ENCODE measurements at places on chromosomes 2 and 18.
A peak's percentile ranks its signal among the peaks of the same experiment; 100 is the strongest.

DNA sequence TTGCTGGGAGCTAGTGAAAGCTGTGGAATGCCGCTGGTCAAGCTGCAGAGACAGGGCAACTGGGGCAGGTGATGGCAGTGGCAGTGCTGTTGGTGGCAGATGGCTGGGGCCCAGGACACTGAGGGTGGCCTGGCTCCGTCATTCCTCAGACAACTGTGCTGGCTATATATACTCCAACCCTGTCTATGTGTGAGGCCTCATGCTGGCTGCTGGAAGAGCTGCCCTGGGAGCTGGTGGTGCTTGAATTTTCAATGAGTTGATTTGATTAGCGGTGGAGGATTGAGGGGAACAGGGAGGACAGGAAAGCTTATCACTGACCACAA is 66.5 kb upstream of the TMEM200C start:
- no peak for DNase-seq

GRCh38 chr2:232288489-232289030 is 90.0 kb upstream of the ALPP start:
- no peak for DNase-seq

DNA sequence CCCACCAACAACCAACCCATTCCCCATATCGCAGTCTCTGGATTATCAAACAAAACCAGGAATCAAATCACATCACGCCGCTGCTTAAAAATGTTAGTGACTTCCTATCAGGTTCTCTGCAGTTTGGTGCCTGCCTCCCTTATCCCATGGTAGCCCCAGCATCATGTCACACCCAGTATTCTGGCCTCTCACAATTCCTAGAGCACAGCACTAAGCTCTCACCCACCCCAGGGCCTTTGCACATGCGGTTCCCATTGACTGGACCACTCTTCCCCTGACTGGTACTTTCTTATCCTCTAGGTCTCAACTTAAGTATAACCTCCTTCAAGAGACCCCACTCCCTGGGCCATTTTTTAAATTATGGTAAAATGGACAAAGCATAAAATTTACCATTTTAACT is 12.8 kb downstream of the ATP8B1 start:
- no peak for DNase-seq

- DNase-seq = no peak
Observed at GRCh38 chr2:43251171-43251731, 24.8 kb upstream of the ZFP36L2 start.

- no peak for DNase-seq
Observed at GRCh38 chr18:66647671-66648070, 43.8 kb upstream of the CDH19 start.

DNA sequence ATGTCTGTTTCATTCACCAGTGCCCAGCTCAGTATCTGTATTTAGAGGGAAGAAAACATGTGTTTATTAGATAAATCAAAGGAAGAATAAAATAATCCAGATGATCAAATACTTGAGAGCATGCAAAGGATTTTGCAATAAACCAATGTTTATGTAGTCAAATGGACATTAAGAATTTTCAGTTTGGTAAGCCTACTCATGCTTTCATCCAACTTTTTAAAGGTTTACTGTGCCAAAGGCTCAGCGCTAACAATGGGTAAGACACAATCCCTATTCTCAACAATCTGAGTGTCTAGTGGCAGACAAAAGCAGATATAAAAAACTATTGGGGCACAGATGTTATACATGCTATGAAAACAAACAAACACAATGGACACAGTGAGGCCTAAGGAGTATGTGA is 26.3 kb downstream of the GRB14 start:
- DNase-seq = no peak

GRCh38 chr2:110106642-110107041 is 9.0 kb downstream of the MALL start:
- no peak for DNase-seq

GRCh38 chr2:162073888-162074631 is at the start of gene DPP4:
TSS of gene DPP4 (minus strand) at chr2:162074215. CDS start at chr2:162073981, 234 bp downstream.
- DNase-seq = peak; percentile 71

DNA sequence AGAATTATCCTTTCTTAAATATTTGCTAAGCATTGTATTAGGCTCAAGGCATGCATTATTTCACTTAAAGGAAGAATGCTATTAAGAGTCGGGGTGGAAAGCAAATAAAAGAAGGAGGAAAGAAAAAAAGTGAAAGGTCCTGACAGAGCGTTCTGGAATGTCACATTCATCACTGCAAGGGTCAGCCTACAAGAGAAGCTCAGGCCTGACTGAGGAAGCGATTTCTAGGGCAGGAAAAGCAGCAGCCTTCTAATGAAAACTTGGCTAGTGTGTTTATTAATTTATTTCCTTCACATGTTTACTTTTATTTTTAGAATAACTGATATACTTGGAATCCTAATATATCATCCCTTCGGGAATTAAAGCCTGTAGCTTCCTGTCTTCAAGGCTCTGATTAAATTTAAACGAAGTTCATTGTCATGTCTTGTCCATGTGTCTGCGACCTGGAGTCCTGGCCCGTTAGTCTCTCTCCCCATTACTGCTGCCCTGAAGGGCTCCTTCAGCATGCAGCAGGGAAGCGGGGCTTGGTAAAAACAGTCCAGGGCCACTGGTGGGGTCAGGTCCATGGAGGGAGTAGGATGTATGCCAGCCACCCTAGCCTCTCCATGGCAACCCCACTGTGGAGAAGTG is 119.2 kb upstream of the CCDC68 start:
- no peak for DNase-seq

- DNase-seq = no peak
Observed at GRCh38 chr18:11883153-11883552, 25.0 kb downstream of the MPPE1 start.

- DNase-seq = no peak
Observed at GRCh38 chr18:23243816-23244215, 108.5 kb downstream of the CABLES1 start.

- DNase-seq = no peak
Observed at GRCh38 chr2:54528311-54528955, 72.3 kb downstream of the SPTBN1 start.

DNA sequence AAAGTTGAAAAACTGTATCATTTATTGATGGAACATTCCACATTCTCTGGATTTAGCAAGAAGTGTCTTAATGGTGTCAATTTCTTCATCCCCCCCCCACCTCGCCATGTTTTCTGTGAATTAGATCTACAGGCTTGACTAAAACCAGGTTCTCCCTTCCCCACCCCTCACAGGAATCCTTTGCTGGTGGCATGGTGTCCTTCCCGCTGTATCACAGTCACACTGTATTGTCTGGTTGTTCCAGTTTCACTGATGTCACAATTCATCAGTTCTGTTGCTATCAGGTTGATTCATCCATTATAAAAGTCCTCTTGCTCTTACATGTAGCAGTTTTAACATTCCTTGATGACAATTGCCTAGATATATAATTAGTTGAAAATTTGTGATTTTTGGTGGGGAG is 6.1 kb upstream of the SNORC start:
- no peak for DNase-seq

DNA sequence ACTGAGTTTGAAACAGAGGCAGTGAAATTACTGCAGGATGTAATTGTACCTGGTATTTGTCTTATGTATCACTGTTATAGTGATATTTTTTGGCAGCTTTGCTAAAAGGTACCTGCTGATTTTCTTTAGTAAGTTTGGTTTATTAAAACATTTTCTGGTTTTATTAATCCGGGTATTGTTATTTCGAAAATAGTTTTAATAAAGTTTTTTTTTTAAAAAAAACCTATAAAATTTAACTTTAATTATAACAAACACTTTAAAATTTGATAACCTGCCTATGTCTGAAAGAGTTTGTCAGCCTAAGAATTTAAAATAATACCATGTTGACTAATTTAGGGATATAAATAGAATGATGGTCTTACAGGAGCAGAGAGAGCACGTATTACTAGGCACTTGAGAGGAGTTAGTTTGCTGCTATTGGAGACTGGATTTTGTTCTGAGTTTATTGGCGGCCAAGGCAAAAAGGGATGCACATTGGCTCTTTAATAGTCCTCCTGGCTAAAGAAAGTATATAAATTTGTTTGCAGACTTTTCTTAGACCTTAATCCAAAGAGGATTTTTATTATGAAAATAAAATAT is 12.1 kb downstream of the EHBP1 start:
- DNase-seq = no peak

DNA sequence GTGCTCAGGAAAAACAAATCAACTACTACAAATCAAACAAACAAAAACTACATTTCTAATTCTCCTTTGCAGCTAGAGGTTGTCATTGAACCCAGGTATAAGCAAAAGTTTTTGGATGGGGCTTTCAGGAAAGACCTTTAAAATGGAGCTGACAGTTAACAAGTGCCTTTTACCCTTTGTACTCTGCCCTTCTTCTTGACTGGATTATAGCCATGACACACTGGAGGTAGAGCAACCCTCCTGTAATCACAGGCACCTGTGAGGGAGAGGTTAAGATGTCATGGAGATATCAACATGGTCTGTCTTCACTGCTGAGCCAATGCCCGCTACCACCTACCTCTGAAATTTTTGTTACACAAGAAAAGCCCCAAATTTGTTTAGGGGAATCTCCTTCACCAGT is 100.0 kb upstream of the GLS start:
- no peak for DNase-seq

DNA sequence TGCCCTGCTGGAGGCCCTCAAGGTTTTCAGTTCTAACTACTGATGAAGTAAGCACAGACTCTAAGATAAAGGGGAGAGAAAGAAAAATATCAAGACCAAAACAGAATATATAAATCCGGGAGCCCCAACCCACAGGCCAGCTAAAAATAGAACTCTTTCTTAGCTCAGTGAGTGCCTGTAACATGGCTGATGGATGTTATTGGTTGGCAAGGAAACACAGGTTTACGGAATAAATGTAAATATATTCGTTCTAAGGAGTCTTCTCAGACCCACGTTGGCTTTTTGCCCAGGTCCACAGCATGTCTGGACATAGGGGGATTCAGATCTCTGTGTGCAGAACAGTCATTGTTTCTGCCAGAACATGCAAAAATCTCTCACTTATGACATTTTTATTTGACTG is 139.0 kb upstream of the SERPINE2 start:
- no peak for DNase-seq

GRCh38 chr2:208295834-208296233 is 29.8 kb downstream of the PIKFYVE start:
- no peak for DNase-seq

DNA sequence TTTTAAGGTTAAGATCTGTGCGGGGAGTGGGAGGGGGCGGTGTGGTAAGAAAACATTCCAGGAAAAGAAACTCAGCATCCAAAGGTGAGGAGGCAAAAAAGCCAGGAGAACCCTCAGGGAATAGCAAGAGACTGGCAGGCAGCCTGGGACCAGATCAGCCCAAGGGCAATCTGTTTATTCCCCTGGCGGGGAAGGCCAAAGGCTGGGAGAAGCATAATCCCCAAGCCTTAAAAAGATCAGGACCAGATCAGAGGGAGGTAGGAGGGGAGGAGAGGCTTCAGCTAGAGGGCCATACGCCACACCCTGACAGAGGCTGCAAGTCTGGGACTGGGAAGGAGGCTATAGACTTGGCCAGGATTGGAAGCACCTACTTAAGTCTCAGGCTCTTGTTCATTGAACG is 163.0 kb upstream of the PXDN start:
- no peak for DNase-seq

GRCh38 chr2:43405829-43406228 is 179.4 kb upstream of the ZFP36L2 start:
- DNase-seq = no peak

- DNase-seq = no peak
Observed at GRCh38 chr2:200677721-200678532, 92.1 kb downstream of the AOX1 start.

DNA sequence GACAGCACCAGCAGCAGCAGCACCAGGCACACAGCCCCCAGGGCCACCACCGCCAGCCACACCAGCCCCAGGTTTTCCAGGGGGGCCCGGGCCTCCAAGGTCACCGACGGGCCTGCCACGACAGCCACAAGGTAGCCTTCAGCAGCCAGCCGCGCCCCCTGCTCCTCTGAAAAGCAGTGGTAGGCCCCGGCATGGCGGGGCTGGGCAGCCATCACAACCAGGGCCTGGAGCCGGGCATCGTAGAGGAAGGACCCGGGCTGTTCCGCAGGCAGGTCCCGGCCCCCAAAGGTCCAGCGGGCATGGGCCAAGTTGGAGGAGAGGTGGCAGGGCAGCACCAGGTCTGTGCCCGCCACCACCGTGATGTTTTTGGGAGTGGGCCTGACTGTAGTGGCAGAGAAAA is 3.3 kb upstream of the ANKRD39 start:
- DNase-seq = no peak

GRCh38 chr2:232976176-232976575 is 36.9 kb downstream of the NGEF start:
- DNase-seq = no peak

DNA sequence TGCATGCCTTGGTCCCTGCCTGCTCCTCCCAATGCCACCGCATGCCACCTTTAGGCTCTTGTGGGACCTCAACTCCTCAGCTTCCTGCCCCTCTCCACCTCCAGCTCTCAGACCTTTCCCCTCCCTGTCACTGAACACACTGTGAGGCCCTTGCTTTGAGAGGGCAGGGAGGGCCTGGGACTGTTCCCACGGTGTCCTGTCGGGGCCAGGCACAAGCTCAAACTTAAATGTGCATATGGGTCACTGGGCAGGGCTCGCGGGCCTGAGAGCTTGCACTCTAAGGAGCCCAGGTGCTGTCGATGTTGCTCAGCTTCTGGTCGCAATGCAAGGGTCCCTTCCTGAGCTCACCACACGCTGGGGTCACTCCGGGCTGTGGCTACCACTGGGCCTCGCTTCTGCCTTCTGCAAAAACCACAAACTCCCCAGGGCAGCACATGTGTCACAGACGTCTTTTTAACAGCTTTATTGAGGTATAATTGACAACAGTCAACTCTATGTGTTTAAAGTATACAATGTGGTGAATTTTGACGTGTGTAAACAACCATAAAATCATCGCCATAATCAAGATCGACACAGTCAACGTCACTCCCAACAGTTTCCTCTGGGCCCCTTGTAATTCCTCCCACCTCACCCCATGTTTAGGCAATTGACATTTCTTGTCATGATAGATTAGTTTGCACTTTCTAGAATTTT is 11.9 kb upstream of the B3GNT7 start:
- no peak for DNase-seq

GRCh38 chr2:241550616-241551580 is 7.6 kb upstream of the BOK start:
- no peak for DNase-seq

DNA sequence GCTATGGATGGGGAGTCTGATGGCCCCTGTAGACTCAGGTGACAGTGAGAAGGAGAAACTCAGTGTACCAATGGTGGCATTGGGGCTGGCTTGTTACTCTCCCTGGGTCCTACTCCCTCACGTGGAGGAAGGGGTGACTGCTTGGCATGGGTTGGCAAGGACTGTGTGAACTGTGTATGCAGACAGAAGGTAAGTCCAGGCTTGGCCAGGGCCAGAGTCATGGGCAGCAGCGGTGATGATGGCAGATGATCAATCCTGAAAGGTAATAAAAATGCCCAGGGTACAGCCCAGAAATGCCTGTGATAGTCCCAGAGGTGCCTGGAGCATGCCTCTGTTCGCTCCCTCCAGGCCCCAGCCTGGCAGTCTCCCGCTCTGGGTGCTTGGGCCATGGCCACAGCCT is 153.9 kb downstream of the SH3RF3 start:
- DNase-seq = no peak

DNA sequence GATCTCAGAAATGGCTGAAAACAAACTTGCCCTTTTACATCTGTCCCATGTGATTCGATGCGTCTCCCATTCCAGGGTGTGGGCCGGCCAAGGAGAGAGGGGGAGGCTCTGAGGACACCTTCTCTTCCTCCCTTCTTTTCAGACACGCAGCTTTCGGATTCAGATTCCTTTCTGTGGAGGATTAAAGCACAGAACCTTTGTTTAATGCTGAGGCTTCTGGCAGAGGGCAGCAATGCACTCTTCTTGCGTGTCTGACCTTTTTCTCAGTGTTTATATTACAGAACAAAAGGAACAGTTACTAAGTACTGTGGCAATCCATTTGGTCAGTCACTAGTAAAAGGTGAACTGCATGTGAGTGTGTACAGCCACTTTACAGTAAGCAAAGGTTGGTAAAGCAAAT is 268.9 kb upstream of the CCDC68 start:
- no peak for DNase-seq

Data from activated CD4-positive, alpha-beta T cell treated with anti-CD3 and anti-CD28 coated beads for 36 hours (primary cell).